Activated CD8-positive, alpha-beta T cell treated with anti-CD3 and anti-CD28 coated beads for 36 hours (primary cell): ENCODE measurements at places on chromosomes 4 and X. TPM values are rescaled to one million over a fixed set of nuclear protein-coding genes. Genes with fewer than 3 reads are reported as not detected.

Gene CT45A1
- not detected for total RNA-seq

Gene ADH1B
- not detected for total RNA-seq

Gene HHIP
- total RNA-seq: not detected

Gene ENAM
- not detected for total RNA-seq

Gene HDX
- total RNA-seq: 1.2 TPM

Gene GAGE13
- not detected for total RNA-seq

Gene ARHGAP36
- not detected for total RNA-seq

Gene VSIG1
- 1.2 TPM for total RNA-seq

GRCh38 chr4:6992728-6993677, 50.2 kb upstream of the TADA2B start:
- DNase-seq: no peak
- H3K27me3 ChIP-seq: no peaks in the 10 kb centered on the region
- no peak overlapping the region for H3K27ac ChIP-seq
- H3K4me1 ChIP-seq: peaks cover 40% of the 10 kb centered on the region

DNA sequence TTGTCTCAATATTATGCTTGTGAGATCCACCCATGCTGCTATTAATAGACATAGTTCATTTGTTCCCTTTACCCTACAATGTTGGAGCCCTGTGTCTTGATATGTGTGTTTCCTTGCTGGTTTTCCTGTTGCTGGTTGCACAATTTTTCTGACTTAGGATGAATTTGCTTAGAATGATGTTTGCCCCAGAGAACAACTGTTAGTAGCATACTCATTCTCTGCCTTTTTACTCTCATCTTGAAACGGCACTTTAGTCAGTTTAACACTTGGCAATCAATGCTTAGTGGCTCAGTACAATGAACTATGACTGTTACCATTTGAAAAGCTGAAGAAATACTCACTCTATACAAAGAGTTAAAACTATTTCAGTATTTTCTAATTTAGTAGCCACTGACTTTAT, 158.8 kb upstream of the NDST4 start:
- H3K36me3 ChIP-seq: no peaks in the 10 kb centered on the region
- no peak overlapping the region for H3K4me3 ChIP-seq
- peaks cover 3% of the 10 kb centered on the region for H3K4me1 ChIP-seq
- no peak overlapping the region for H3K27ac ChIP-seq
- no peak for DNase-seq
- no peaks in the 10 kb centered on the region for H3K27me3 ChIP-seq

DNA sequence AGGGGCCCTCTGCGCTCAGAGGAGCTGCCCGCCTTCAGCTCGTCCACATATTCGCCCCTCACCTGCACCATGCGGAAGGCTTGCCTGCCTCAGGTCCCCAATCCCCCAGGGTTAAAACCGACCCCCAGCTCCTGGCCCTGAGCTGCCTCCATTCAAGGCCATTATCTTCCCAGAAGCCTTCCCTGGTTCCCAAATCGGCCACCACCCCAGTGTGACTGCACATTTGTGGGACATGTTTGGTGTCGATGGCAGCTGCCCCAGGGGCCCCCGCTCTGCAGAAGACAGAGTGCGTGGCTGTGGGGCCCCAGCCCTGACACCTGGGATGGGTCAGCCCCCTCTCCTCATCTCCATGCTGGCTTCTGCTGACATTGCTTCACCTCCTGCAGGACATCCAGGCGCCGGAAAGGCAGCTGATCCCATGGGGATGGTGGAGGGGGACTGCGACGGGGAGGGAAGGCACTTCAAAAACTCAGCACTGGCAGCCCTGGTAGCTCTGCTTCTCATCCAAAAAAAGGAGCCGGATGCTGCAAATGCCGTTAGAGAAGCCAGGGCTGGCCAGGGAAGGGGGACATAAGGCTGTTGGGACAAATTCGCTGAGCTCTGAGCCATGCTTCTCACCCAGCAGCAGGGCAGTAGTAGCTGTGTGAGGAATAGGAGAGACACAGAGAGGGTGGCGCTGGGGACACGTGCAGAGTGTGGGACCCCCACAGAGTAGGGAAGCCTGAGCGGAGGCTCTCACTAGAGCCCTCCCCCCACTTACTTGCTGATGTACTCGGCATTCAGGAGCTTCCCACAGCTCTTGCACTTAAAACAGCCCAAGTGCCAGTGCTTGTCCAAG, 78.5 kb downstream of the ABLIM2 start:
- H3K36me3 ChIP-seq: no peaks in the 10 kb centered on the region
- no peaks in the 10 kb centered on the region for H3K4me1 ChIP-seq
- no peak overlapping the region for H3K4me3 ChIP-seq
- no peaks in the 10 kb centered on the region for H3K27me3 ChIP-seq

- no peaks in the 10 kb centered on the region for H3K4me1 ChIP-seq
- no peak overlapping the region for H3K4me3 ChIP-seq
- H3K36me3 ChIP-seq: no peaks in the 10 kb centered on the region
- DNase-seq: no peak
- H3K27me3 ChIP-seq: no peaks in the 10 kb centered on the region
Observed at GRCh38 chr4:8308856-8309771, 39.6 kb downstream of the HTRA3 start.

DNA sequence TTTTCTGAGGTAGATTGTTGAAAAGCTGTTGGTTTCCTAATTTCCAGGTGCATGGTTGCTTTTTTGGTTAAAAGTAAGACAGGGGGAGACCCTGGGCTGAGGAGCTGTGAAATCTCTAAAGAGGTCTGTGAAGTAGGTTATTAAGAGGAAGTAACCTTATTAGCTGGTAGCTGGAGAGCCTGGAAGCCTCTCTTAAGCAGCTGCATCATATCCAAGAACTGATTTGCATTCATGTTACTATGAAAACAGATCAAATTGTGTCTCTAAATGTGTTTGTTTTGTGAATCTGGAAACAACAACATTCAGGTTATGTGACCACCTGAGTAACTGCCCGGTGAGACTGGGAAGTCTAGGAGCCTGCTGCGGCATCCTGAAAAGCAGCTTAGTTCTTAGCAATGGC, 54.1 kb downstream of the ARHGAP10 start:
- no peak for DNase-seq
- H3K36me3 ChIP-seq: no peaks in the 10 kb centered on the region
- no peak overlapping the region for H3K27ac ChIP-seq
- no peak overlapping the region for H3K4me3 ChIP-seq

- H3K27ac ChIP-seq: peak overlapping the region; percentile 74
- peaks cover 8% of the 10 kb centered on the region for H3K36me3 ChIP-seq
- no peaks in the 10 kb centered on the region for H3K27me3 ChIP-seq
- no peak for DNase-seq
- H3K4me1 ChIP-seq: peaks cover 63% of the 10 kb centered on the region
Observed at GRCh38 chrX:12987900-12988594, 13.1 kb downstream of the TMSB4X start.

DNA sequence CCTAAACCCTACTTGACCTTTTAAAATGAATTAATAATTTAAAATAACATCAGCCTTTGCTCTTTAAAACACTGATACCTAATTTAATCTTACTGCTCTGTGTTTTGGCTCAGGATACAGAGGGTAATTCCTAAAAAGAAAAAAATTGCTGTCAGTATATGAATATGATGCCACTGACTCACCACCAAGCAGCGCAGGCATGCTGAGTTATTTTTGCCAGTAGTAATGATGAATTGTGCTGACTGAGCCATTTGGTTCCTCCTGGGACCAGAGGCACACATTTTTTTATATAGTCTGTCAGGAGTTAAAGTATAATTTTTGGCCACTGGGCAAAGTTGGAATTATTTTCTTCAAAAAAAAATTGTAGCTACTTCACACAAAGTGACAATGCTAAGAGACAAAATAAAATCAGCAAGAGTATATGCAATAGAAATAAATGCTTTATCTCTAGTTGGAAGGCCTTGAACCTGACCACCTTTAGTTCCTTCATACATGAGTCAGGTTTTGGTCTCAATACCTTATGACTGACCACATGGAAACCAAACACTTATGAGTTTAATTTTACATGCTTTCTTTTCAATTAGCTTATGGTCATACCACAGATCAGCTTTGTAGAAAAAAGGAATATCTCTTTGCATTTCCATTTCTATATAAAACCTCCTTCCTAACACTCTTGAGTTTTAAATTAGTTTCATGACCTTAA, 115.1 kb downstream of the PPP3CA start:
- H3K4me1 ChIP-seq: peaks cover 28% of the 10 kb centered on the region
- peaks cover 3% of the 10 kb centered on the region for H3K36me3 ChIP-seq
- no peaks in the 10 kb centered on the region for H3K27me3 ChIP-seq

- no peak overlapping the region for H3K27ac ChIP-seq
- no peak overlapping the region for H3K4me3 ChIP-seq
- H3K4me1 ChIP-seq: peaks cover 4% of the 10 kb centered on the region
- peaks cover 19% of the 10 kb centered on the region for H3K27me3 ChIP-seq
Observed at GRCh38 chrX:118724775-118725174, 2.6 kb upstream of the IL13RA1 start.

DNA sequence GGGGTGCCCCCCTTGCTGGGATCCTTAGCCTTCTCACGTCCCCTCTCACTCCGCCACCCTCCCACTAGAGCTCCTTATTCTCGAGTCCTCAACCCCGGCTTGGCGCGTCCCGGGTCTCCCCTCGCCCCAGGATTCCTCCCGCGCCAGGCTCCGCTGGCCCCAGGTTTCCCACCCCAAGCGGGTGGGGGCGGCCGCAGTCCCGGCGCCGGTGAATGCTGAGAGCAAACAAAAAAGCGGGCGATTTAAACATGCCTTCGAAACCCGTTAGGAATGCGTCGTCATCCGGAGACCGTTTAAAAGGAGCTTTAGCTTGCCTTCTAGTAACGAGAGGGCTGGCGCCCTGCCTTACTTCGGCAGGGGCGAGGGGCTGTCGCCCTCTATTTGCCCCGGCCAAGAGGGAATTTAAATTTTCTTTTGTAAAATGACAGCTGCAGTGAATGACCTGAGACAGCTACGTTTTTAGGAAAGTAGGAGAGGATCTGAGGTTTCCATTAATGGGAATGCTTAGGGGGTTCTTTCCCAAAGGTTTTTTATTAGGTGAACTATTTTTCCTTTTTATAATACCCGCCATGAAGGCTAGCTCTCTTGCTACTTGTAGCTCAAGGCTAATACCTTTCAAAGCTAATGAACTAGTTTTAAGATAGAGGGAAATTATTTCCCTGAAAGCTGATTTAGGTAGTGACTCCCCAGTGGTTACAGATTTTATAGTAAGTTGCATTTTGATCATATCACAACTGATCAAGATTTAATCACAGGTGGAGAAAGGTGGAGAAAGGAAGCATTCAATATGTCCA, 3.1 kb downstream of the JADE1 start:
- H3K27me3 ChIP-seq: no peaks in the 10 kb centered on the region
- peak; percentile 59 for DNase-seq
- H3K27ac ChIP-seq: peak overlapping the region; percentile 95
- peaks cover 35% of the 10 kb centered on the region for H3K4me1 ChIP-seq
- peaks cover 21% of the 10 kb centered on the region for H3K36me3 ChIP-seq

DNA sequence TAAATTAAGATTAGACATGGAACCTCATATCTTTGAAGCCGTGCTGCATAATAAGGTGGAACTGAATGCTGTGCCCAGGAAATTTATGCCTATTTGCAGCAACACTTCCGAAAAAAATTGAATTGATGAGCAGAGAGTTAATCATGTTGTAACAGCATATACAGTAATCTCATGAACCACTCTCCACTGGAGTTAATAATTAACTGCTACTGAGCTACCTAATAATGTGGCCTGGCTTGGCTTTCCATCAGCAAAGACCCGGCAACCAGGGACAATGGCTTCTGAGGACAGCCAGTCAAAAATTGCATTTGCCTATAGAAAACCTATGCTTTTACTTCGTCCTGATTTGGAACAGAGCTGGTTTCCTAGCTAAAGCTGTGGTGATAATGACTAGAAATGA, 63.8 kb upstream of the GATB start:
- H3K27ac ChIP-seq: no peak overlapping the region
- H3K36me3 ChIP-seq: no peaks in the 10 kb centered on the region
- DNase-seq: no peak
- no peak overlapping the region for H3K4me3 ChIP-seq

GRCh38 chrX:132373610-132374009, 115.2 kb downstream of the MBNL3 start:
- DNase-seq: no peak
- H3K27me3 ChIP-seq: no peaks in the 10 kb centered on the region
- no peak overlapping the region for H3K27ac ChIP-seq
- H3K36me3 ChIP-seq: no peaks in the 10 kb centered on the region
- no peak overlapping the region for H3K4me3 ChIP-seq

- H3K4me1 ChIP-seq: peaks cover 51% of the 10 kb centered on the region
- H3K27me3 ChIP-seq: no peaks in the 10 kb centered on the region
- no peak overlapping the region for H3K4me3 ChIP-seq
- H3K36me3 ChIP-seq: peaks cover 2% of the 10 kb centered on the region
- H3K27ac ChIP-seq: peak overlapping the region; percentile 96
Observed at GRCh38 chrX:12996934-12997435, 22.1 kb downstream of the TMSB4X start.

DNA sequence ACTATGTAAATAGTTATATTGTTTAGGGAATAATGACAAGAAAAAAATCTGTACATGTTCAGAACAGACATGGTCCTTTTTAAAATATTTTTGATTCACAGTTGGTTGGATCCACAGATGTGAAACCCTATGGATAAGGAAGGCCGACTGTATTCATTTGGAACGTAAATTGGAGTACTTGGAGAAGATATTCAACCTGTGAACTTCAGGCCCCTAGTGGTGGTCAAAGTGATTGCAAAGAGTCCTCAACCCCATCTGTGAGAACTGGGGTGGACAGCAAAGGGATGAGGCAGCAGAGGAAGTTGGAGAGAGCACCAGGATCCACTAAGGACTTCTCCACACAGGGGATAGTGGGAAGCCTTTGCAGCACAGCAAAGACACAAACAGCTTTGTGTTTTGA, 6.2 kb upstream of the CXCL13 start:
- H3K36me3 ChIP-seq: no peaks in the 10 kb centered on the region
- peak; percentile 29 for DNase-seq
- H3K27ac ChIP-seq: no peak overlapping the region
- peaks cover 25% of the 10 kb centered on the region for H3K27me3 ChIP-seq
- H3K4me1 ChIP-seq: peaks cover 16% of the 10 kb centered on the region

DNA sequence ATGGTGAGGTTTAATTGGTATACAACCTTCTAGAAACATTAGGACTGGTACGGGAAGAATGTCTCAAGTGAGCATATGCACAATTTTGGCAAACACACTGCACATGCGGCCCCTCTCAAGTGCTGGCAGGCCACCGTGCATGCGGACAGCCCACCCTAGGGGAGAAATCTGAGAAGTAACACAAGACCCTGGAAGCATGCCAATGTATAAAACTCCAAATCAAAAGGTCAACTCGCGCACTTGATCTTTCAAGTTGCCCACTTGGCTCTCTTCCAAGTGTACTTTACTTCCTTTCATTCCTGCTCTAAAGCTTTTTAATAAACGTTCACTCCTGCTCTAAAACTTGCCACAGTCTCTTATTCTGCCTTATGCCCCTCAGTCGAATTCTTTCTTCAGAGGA, 488.3 kb downstream of the CFAP47 start:
- H3K4me1 ChIP-seq: no peaks in the 10 kb centered on the region
- H3K36me3 ChIP-seq: no peaks in the 10 kb centered on the region

GRCh38 chrX:71241301-71241700, 12.6 kb downstream of the ZMYM3 start:
- H3K36me3 ChIP-seq: peaks cover 25% of the 10 kb centered on the region
- H3K4me3 ChIP-seq: no peak overlapping the region
- H3K27me3 ChIP-seq: no peaks in the 10 kb centered on the region
- DNase-seq: no peak
- H3K4me1 ChIP-seq: no peaks in the 10 kb centered on the region

- H3K27ac ChIP-seq: no peak overlapping the region
- no peaks in the 10 kb centered on the region for H3K36me3 ChIP-seq
- peaks cover 2% of the 10 kb centered on the region for H3K4me1 ChIP-seq
- H3K4me3 ChIP-seq: no peak overlapping the region
- H3K27me3 ChIP-seq: peaks cover 17% of the 10 kb centered on the region
Observed at GRCh38 chr4:42361456-42361855, 35.8 kb upstream of the SHISA3 start.
